GM20000 (cell line): ENCODE measurements at places on chromosomes 4 and X.

DNA sequence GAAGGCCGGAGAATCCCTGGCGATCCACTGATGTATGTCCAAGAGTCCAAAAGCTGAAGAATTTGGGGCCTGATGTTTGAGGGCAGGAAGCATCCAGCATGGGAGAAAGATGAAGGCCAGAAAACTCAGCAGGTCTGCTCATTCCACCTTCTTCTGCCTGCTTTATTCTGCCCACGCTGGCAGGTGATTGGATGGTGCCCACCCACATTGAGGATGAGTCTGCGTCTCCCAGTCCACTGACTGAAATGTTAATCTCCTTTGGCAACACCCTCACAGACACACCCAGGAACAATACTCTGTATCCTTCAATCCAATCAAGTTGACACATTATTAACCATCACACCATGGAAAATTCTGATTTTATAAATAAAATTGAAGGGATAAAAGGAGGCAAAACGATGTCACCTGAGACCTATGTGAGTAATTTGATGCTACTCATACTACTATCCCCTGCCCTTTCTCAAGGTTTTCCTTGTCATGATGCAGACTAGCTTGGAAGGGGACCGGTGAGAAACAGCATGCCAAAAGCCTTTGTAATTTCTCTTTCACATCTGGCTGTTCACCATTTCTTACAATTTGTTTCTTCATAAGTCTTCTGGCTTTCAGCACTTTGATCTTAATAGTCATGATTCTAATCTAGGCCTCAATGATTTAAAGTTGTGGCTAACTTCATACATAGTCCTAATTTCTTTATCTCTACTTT is 9.7 kb upstream of the PYURF start:
- DNase-seq, result no peak

DNA sequence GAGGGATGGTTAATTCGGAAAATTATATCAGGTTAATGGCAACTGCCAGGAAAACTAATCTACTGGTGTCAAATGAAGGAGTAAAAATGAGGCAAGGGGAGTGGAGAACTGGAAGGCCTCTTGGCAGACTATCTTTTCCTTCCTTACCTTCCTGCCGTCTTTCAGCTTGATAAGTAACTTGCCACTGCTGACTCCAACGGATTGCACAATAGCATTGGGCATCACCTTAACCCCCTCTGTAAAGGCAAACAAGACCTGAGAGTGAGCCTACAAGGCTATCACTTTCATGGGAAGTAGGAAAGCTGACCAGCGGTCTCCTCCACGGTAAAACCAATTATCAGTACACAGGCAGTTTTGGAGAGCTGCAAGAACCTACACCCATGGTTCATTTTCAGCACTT is 26.2 kb upstream of the ELF4 start:
- DNase-seq, result no peak

- DNase-seq, result peak; percentile 24
Measured at GRCh38 chrX:56800801-56801200, 71.8 kb downstream of the NBDY start.

DNA sequence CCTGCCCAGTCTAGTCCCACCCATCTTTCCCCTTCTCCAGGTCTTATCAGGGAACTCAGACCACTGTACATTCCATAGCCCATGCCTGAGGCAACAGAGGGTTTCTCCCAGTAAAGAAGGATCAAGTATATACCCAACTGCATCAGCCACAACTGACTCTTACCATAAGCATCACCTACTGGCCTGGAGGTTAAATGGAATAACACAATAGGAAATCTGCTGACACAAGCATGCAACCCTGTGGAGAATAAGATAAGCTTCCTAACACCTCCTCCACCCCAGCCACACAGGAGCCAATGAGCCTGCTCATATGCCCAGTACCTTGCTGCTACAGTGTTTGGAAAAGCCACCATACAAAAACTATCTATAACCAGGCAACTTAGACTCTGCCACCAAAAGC is 34.6 kb upstream of the PLK4 start:
- no peak for DNase-seq

- no peak for DNase-seq
Measured at GRCh38 chrX:68947882-68948605, 119.2 kb downstream of the EFNB1 start.

DNA sequence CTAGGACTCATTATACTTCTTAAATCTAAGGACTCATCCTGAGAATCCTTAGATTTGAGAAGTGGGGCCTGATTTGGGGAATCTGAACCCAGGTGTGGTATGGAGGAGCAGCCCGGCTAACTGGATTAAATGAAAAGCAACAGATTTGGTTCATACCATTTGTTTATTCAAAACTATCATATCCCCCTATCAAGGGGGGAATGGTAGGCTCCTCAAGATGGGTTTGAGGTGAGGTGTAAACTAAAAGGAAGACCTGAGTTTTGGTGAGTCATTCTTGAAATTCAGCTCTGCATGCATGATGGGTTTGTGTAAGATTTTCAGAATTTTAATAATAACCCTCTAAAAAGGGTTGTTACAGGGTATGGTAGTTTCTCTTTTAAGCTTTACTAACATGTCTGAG is 53.4 kb downstream of the CASP6 start:
- peak; percentile 63 for DNase-seq

DNA sequence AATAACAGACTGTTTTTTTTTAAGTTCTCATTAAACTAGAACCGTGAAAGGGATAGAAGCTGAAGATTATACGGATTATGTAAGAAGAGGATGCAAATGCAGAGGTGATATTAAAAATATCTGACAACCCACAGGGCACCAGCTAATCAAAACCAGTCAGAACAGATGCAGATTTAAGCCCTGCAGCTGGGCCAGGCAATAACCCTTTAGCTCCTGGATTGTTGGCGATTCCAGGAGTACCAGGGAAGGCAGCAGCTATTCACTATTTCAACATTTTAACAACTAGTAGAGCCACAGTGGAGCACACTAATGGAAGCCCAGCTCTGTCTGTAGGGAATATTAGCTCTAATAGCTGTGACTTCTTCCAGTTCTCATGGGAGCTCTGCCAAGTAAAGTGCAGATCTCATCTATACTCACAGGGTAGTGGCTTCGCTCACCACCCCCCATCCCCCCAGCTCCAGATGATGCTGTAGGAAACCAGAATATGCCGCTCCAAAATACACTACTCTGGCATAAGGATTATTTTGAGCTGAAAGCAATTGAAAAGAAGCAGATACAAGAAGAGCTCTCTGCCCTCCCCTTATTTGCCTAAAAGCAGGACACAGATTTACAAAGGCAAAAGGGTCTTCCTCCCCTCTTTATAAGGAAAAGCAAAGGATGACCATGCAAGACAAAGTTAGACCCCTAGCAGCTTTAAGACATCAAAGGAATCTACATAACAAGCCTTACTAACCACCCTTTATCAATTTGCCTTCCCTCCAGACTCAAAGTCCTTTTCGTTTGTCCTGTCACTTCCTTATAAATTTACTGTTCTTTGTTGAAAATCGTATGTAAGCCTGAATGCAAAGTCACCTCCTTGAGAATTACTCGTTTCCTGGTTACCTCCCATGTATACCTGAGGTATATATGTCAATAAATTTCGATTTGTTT is 13.7 kb downstream of the SCD5 start:
- no peak for DNase-seq

GRCh38 chr4:70337886-70338420 is 3.2 kb downstream of the CABS1 start:
- no peak for DNase-seq

GRCh38 chr4:58734030-58734674 is 1624.0 kb upstream of the IGFBP7 start:
- DNase-seq, result no peak

GRCh38 chrX:63686878-63687714 is 97.9 kb downstream of the ARHGEF9 start:
- DNase-seq, result peak; percentile 4

DNA sequence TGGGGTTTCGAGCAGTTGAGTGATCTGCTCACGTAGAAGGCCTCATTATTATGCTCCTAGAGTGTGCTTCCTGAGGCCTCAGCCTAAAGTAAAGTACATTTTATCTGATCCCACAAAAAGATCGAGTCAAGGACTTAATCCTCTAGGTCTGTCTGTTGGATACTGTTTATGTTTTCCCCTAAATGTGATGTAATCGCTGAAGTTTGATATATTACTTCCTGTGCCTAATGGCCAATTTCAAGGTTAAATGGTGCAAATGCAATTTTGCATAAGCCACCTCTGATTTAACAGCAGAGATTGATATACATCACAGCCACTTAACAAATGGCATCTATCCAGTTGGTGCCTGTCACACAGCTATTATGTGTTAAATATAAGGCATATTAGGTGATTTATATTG is 19.4 kb upstream of the SERTM2 start:
- no peak for DNase-seq

DNA sequence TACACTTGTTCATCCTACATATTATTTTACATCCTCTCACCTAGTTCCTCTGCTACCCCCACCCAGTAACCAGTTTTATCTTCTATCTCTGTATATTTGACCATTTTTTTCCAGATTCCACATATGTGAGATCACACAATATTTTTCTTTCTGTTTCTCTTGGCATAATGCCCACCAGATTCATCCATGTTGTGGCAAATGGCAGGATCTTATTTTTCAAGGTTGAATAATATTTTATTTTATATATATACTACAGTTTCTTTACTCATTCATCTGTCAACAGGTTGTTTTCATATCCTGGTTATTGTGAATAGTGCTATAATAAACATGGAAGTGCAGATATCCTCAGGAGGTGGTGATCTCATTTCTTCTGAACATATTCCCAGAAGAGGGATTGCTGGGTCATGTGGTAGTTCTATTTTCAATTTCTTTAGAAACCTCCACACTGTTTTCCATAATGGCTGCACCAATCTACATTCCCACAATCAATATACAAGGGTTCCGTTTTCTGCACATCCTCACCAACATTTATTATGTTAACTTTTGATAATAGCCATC is 48.2 kb downstream of the THAP9 start:
- DNase-seq, result no peak

DNA sequence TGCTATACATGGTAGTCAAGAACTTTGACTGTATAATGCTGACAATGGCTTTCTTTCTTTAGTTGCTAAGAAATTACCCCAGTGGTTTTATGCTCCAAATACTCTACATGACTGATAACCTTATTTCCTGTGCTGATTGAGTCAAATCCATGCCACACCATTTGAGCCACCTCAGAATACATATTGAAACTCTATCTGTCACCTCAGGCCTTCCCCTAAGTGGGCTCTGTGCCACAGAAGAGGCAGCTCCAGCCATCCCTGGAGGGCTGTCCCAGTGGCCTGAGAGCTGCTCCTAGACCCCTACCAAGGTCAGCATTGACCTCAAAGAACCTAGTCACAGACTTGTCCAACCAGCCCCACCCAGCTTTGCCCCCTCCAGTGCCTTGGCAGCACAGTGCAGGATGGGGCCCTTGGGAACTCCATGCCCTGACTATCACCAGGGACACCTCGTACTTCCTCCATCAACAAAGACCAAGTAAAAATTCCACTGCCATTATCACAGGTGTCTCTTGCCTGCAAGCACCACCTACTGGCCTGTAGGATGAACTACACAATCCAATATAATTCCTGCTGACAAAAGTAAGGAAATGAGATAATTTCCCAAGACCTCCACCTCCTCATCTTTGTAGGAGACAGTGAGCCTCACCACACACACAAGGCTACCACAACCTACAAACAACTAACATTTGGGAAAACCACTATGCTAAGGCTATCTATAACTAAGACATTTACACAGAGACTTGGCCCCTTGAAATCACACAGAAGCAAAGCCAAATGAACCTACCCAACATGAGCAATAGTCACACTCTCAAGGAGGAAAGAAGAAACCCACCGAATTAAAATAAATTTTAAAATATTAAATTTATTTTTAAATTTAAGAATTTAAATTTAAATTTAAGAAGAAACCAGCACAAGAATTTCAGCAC is 239.9 kb downstream of the NKX6-1 start:
- no peak for DNase-seq

DNA sequence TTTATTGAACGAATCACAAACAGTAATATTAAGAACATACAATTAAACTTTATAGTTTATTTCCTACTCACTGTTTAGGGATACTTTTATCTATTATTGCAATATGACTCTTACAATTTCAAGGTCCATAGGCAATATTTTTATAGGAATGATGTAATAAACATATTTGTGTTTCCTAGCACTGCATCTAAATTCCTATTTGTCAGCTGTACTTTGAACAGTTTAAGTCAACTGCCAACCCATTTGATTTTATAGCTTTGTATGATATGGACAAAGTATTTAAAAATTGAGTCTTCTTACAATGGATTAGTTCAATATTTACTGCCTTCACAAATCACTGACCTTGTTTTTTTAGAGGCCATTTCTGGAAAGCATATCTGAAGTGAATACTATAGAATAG is 199.3 kb downstream of the PCDH7 start:
- DNase-seq, result no peak

DNA sequence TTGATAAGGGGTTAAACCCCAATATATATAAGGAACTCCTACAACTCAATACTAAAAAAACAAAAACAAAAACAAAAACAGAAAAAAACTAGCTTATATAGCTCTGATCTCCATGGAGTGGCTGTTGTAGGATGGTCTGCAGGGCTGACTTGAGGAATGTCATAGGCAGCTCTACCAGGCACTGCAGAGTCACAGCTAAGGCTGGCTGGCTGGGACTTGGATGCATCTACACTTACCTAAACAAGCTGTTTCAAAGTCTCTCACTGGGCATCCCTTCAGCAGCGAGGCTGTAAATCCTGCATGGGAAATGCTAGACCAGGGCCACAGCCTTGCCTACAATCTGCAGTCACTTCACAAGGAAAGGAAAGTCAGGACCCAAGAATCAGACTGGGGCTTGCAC is 61.3 kb downstream of the HOPX start:
- no peak for DNase-seq

GRCh38 chr4:3067473-3068001 is 6.8 kb downstream of the HTT-AS start:
- DNase-seq, result no peak

DNA sequence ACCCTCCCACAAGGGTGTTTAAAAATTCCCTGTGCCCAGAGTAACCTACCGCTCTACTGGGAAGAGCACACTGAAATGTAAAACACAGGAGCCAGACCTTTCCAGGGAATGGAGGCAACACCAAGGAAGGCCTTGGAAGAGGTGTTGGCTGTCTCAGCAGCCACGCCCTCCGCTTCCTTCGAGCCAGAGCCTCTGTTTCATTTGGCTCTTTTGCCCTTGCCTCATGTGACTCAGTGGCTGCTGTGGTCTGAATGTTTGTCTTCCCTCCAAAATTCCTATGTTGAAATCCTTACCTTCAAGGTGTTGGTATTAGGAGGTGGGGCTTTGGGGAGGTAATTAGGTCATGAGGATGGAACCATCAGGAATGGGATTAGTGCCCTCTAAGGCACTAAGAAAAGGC is 11.3 kb downstream of the SCD5 start:
- DNase-seq, result no peak

DNA sequence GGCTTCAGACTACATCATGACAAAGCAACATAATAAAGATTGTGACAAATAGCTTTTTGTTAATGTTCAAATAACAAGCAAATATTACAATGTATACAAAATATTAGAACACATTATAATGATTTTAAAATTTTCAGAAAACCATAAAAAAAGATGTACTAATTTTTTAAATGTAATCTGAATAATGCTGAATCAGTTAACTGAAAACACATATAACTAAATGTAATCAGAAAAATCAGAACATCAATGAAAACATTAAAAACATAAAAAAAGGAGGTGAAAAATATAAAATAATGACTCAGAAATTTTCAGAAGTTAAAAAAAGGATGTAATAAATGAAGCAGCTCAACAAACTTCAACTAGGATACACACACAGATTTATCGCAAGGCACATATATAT is 53.5 kb downstream of the ZNF721 start:
- DNase-seq, result no peak
